ENCODE measurements at places on chromosomes 6 and 20.

GRCh38 chr20:56855708-56856107, 226.6 kb downstream of the TFAP2C start:
- no peak for DNase-seq

DNA sequence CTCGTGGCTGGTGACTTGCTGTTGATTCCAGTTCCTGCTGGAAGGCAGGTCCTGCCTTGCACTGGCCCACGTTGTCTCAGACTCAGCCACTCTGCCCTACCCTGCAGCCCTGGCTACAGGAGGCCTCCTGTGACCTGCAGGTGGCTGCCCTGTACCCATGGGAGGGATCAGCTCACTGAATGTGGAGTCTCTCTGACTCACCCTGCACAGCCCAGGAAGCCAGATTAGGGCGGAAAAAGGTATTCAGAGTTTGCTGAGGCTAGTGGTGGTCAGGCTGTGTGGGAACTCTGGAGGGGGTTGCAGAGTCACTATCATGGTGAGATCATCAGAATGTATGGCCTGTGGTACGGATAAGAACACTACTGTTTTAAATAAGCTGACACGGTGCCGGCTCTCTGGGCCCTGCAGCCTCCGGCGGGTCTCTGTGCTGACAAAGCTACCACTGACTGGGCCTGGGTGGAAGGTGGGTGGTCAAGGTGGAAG, 24.7 kb upstream of the PYGB start:
- DNase-seq: no peak

- no peak for DNase-seq
Measured at GRCh38 chr6:23705697-23706096, 420.3 kb upstream of the NRSN1 start.

DNA sequence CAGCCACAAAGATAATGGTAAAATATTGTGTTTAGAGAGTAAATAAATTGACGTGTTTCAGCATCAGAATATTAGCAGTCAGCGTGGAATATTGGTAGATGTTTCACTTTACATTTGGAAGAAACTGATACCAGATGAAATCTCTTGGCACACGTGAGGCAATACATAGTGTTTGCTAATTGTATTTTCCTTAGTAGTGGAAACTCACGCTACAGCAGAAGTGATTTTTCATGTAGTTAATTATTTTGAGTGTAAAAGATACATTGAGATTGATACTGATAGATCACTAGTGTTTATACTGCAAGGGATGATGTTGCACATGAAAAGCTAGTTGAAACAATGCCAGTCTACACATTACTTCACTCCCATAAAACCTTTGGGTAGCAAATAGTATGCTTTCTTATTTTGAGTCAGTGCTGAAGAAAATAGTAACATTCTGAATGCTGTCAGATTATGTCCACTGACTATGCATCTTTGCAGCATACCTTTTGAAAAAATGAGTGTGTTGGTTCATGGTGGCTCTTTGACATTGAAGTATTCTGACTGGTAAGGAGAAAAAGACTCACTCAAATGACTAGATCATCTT, 59.3 kb downstream of the CD2AP start:
- no peak for DNase-seq

- no peak for DNase-seq
Measured at GRCh38 chr6:40419377-40419776, 167.8 kb downstream of the LRFN2 start.
